ENCODE measurements at places on chromosomes 16 and 17. TPM values are rescaled to one million over a fixed set of nuclear protein-coding genes. Genes with fewer than 3 reads are reported as not detected.

DNA sequence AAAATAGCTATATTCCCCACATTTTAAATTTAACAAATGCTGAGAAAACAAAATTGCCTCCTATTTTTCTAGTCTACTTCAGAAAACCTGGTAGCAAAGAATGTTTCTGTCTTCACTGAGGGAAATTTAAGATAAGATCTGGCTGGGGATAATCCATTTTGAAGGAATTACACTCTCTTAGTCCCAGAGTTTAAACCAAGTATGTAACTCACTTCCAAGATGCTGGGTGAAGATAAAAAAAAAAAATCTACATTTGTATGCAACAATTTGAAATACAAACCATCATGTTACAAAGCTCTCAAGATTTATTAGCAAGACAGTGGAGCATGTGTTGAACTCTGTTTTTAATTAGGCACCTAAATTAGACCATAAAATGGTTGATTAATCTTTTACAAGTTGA, 5.7 kb downstream of the HS3ST3B1 start:
- DNase-seq = no peak

DNA sequence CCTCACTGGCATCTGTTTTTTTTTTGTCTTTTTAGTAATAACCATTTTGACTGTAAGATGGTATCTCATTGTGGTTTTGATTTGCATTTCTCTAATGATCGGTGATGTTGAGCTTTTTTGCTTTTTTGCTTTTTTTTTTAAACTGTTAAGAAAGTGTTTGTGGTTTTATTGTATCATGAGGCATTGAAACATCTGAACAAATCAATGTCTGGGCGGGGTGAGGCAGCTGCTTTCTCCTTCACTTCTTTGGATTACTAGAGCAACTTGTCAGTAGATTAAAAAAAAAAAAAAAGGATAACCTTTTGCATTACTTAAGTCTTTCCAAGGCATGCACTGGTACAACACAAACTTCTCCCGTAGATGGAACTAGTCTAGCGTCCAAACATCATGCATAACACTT, 191.7 kb downstream of the CEP112 start:
- no peak for DNase-seq

- no peak for DNase-seq
Measured at GRCh38 chr16:88703486-88704309, 2.5 kb downstream of the RNF166 start.

DNA sequence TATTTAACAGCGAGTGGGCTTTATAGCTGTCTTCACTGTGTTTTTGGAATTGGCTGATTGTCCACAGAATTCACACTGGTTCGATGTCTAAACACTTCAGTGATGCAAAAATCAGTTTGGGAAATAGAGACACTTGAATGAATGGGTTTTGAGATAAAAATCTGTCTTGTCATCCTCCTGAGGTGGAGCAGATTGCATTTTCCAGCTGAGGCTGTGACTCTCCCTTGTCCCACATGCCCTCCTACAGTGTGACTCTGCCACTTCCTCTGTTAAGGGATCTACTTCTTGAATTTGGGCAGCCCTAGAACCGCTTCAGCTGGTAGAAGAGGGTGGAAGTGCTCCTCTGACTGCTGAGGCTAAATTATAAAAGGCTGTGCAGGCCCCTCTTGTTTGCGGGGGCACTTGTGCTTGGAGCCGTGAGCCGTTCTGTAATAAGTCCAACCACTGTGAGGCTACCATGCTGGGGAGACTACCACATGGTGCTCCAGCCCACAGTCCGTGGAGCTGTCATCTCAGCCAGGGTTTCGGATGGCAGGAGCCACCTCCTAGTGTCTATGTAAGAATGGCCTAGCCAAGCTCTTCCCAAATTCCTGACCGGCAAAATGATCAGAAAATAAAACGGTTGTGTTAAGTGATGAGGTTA, 175.9 kb downstream of the SPECC1 start:
- no peak for DNase-seq

DNA sequence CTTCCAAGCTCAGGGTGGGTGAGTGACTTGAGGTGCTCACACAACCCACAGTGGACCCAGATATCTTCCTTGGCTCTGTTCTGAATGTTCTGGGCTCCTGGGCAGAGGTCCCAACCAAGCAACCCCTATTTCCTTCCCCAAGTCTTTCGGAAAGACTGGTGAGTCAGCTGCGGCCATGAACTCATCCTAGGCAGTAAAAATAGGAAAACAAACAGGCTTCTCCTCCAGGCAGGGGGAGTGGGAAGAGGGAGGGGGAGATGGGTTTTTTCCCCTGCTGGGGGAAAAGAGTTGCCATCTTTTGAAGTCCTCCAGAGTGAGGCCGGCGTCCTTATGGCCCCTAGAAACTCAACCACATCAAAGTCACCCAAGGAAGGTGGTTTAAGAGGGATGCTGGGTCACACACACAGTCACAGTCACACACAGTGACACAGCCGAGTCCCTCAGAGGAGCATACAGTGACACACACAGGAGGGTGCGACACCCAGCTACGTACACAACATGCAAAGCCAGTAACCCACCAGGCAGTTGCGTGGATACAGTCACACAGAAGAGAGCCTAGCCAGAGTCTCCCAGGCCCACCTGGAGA, 16.0 kb upstream of the DLX4 start:
- no peak for DNase-seq

DNA sequence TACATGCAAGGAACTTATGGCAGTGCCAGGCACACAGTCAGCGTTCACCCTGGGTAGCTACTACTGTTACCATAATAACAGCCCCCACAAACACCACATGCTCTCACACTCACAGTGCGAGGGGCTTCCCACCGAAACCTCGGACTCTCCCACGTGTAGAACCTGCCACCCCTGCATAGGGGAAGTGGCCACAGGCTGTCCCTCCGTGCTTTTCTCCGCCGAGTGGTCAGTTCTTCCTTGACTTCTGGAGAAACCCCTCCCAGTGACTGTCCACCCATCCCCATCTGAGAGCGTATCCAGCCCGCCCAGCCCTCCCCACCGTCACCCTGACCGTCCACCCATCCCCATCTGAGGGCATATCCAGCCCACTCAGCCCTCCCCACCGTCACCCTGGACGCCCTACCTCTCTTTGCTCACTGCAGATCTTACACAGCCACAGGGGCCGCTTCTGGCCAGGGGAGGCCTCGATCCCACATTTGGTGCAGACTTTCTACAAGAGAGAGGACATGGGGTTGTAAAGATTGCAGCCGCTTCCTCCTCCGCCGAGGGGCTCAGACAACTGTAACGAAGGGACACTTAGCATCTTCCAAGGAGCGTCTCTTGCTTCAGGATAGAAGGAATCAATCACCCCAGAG, 71.1 kb downstream of the RPH3AL start:
- DNase-seq = no peak

- DNase-seq = no peak
Measured at GRCh38 chr17:72661116-72661944, 431.2 kb downstream of the SLC39A11 start.

GRCh38 chr17:6556121-6557039, at the start of gene PITPNM3:
PITPNM3 (minus strand) TSS chr17:6556555; CDS start chr17:6556406, 149 bp downstream.
- no peak for DNase-seq

DNA sequence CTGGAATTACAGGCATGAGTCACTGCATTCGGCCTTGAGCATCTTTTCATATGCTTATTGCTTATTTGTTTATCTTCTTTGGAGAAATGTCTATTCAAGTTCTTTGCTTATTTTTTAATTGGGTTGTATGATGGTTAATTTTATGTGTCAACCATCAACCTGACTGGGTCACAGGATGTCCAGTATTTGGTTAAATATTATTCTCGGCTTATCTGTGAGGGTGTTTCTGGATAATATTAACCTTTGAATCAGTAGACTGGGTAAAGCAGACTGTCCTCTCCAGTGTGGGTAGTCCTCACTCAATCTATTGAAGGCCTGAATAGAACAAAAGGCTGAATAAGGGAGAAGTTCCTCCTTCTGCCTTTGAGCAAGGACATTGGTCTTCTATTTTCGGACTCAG, 142.0 kb downstream of the SSH2 start:
- no peak for DNase-seq

GRCh38 chr17:27453471-27453870, 2.8 kb upstream of the KSR1 start:
- no peak for DNase-seq

DNA sequence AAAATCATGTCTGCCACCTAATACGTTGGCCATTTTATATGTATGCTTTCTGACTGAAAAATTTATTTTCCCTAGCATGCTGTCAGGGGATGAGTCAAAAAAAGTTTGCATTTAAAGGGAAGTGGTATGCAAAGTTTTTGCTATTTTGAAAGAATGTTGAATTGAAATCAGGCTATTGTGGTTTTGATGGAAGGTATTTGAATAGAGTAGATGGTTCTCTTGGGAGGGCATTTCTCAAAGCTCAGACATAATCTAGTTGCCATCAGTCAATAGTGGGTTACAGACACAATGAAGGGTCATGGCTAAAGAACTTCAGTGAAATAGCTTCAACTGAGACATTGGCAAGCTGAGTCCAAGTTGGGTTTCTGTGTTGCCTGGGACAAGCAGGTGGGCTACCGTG, 102.4 kb downstream of the MAP2K6 start:
- no peak for DNase-seq

- no peak for DNase-seq
Measured at GRCh38 chr16:65917466-65917865, 449.0 kb upstream of the CDH5 start.

DNA sequence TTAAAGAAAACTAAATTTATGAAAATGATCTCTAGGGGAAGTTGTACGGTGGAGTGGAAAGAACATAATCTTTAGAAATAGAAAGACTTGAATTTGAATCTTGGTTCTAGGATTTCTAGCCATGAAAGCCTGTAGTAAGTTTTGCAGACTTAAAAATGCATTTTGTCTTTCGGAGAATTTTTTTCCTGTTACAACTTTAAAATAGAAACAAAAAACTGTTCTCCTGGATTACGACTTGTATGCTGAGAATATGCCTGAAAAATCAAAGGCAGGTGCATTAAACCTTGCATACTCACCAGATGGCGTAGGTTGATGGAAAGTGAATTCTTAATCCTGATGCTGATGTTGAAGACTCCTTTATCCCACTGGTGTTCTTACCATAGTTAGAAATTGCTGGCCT, 7.5 kb upstream of the MPHOSPH6 start:
- no peak for DNase-seq

DNA sequence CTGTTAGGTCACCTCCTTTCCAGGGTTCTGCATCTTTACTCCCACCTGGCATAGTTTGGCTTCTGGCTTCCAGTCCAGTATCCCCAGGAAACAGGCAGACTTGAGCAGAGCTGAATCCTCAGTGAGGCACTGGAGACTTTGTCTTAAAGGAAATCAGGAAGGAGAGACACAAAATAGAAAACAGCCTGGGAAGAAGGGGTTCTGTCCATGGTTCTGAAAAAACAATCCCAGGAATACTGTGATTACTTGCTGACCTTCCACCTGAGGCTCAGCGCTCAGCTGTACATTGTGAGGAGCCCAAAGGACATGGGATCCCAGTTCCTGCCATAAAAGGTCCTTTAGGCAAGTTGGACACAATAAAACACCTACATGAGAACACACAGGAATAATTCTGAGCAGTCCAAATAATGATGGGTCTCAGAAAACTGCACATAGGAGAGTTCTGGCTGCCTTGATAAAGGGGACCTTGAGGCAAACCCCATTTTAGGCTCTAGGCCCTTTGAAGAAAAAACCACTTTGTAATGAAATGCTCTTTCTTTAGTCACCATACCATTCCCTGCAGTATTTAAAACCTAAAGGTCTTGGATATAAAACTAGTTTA, 81.4 kb upstream of the CRHR1 start:
- peak; percentile 51 for DNase-seq

DNA sequence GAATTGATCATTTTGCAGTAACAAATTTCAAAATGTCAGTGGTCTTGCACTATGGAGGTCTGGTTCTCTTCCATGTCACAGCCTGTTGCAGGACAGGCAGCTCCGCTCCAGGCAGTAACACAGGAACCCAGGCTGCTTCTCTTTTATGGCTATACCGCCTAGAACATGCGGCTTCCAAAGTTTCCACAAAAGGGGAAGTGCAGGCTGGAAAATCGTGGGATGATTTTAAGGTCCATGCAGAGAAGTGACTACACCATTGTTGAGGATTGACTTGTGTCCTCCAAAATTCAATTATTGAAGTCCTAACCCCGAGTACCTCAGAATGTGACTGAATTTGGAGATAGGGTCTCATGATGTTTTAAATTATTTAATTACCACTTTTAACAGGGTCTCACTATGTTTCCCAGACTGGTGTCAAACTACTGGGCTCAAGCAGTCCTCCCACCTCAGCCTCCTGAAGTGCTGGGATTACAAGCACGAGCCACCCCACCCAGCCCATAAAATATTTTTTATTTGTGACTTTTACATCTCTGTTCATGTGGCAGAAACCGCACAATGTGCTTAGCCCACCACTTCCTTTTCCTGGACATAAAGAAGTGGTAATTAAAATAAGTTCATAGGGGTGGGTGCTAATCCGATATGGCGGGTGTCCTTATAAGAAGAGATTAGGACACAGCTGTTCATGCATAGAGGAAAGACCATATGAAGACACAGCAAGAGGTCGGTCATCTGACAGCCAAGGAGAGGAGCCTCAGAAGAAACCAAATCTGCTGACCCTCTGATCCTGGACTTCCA, 279.2 kb upstream of the RPL38 start:
- no peak for DNase-seq

GRCh38 chr16:30090610-30091331, 953 bp downstream of the TBX6 start:
- no peak for DNase-seq

- DNase-seq = no peak
Measured at GRCh38 chr17:28743243-28744103, at the start of gene TRAF4. TRAF4 (plus strand) TSS chr17:28744011; CDS start chr17:28744113, 102 bp downstream.

DNA sequence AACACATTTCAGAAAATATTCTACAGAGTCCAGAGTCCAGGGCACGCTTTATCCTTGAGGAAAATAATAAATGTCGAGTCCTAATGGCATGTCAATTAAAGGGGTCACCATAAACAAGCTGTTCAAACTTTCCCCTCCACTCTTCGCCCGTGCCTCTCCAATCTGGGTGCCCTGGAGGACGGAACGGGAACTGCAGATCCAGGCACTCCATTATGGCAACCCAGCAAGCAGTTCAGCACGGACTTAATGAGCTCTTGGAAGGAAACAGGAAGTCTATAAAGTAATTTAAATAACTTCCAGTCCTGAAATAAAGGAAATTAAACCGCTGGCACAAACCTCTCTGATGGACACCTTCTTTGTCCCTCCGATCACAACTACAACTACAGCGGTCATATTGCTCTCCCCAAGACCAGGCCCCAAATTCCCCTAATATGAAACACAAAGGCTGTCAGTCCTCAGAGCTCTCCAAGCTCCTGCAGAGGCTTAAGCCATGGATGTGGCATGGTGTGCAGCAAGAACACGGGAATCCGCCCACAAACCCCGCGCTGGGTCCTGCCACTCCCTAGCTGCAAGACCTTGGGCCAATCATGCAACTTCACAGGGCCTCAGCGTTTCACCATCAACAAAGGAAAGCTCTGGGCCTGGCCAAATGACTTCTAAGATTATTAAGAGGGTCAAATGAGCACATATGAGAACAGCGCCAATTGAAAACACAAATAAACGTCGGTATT, 52.6 kb downstream of the ZFHX3 start:
- no peak for DNase-seq

GRCh38 chr17:21458054-21458453, 81.9 kb downstream of the KCNJ12 start:
- no peak for DNase-seq

GRCh38 chr16:55043499-55043898, 112.8 kb downstream of the IRX5 start:
- no peak for DNase-seq

Gene SRRM2
- polyA plus RNA-seq = 547 TPM

Gene SPNS2
- 44.3 TPM for polyA plus RNA-seq

Gene APOBR
- polyA plus RNA-seq = 0.79 TPM

Gene SEZ6
- polyA plus RNA-seq = 0.25 TPM

Gene UMOD
- polyA plus RNA-seq = 240 TPM

Gene SLC38A8
- polyA plus RNA-seq = not detected

Gene TMC7
- polyA plus RNA-seq = 1.9 TPM

Gene YPEL2
- polyA plus RNA-seq = 37.0 TPM

Data from right renal pelvis (tissue), 4 donors.